Muscle of leg (tissue), 16 donors: ENCODE measurements at places on chromosomes 7 and 10.

DNA sequence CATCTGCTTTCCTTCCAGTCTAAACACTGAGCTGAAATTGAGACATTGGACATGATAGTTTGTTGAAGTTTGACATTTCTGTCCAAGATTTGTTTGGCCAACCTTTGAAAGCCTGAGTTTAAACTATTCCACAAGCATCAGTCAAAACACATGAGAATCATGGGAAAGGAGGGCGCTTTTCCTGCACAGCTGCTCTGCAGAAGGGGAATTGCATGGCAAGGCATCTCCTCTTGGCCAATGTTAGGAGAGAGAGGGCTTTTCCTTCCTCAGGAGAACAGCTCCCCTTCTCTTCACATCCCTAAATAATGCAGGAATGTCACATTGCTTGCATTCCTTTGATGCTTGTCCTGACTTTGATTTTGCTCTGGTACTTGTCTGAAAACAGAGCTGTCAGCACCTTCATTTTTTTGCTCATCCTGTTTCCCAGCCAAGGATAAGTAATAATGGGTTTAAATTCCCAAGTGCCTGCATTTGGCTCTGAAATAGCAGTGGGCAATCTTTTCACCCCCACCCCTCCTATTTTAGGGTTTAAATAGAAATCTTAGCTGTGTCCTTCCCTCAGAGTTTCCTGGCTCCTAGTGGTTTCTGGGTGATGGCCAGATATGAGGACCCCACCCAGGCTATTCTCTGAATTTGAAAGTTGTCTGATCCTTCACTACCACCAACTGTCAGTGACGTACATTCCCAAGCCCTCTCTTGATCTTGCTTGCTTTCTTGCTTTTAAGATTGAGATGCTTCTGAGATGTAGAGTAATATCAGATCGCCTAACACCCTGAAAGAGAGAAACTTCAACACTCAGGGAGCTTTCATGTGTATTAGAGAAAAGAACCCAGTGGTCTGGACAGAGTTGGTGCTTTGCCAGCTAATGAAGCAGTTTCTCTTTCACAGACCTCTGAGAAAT, 75.2 kb upstream of the NPVF start:
- peak; percentile 93 for DNase-seq

- DNase-seq = peak; percentile 33
Observed at GRCh38 chr7:155590215-155591018, 44.1 kb upstream of the CNPY1 start.

GRCh38 chr10:2165771-2166460, 428.6 kb upstream of the ADARB2 start:
- peak; percentile 36 for DNase-seq

GRCh38 chr10:77106676-77107075, 530.9 kb downstream of the KCNMA1 start:
- peak; percentile 54 for DNase-seq

GRCh38 chr10:127882801-127883459, 9.8 kb downstream of the CLRN3 start:
- DNase-seq = no peak

DNA sequence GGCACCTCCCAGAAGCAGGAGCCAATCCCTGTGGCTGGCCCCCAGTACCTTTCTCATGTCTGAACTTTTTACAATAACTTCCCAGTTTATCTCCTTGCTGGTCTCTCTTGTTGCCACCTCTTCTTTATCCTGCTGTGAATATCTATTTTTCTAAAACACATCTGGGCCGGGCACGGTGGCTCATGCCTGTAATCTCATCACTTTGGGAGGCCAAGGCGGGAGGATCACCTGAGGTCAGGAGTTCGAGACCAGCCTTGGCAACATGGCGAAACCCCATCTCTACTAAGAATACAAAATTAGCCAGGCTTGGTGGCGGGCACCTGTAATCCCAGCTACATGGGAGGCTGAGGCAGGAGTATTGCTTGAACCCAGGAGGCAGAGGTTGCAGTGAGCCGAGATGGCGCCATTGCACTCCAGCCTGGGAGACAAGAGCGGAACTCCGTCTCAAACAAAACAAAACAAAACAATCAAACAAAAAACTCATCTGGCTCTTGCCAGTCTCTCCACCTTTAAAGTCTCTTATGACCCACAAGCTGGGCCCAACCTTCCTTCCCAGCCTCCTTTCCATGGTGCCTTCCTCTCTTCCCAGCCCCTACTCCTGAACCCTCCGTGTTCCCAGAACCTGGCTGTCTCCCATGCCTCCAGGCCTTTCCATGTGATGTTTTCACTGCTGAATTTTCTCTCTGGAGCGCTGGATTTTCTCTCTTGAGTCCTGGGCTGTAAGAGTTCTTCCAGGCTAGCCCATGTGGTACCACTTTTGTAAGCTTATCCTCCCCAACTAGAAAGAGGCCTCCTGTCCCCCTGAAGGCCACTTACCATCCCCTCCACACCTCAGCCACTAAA, 51.3 kb downstream of the HIP1 start:
- no peak for DNase-seq

DNA sequence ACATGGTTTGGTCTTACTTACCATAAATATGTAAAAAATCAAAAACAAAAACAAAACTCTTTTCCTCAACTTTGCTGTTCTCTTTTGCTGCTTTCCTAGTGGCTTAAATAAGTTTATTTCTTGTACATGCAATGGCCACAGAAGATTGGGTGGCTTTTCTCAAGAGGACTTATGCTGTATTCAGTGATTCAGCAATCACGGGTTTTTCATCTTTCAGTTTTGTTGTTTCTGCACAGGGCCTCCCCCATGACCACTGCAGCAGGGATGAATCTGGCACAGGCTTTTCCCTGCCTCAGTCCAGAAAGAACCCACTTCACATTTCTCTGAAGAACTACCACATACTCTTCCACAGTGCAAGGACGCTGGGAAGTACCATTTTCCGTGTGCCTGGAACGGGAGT, 355.0 kb downstream of the RNLS start:
- DNase-seq = no peak

DNA sequence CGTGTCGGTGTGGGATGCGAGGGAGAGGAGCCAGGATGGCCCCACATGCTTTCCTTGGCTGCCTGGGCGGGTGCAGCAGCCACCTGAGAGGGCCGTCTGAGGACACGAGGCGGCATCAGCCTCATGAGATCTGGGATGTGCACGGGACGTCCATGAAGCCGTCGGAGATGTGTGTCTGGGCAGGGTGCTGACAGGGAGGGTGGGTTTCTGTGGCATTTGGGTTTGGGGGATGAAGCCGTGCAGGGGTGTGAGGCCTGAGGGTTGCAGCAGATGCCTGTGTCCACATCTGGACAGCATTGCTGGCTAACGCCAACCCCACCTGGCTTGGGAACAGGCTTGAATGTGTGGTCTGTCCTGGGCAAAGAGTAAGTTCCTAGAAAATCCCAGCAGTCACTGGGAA, 179.5 kb downstream of the DNAJB6 start:
- DNase-seq = no peak

DNA sequence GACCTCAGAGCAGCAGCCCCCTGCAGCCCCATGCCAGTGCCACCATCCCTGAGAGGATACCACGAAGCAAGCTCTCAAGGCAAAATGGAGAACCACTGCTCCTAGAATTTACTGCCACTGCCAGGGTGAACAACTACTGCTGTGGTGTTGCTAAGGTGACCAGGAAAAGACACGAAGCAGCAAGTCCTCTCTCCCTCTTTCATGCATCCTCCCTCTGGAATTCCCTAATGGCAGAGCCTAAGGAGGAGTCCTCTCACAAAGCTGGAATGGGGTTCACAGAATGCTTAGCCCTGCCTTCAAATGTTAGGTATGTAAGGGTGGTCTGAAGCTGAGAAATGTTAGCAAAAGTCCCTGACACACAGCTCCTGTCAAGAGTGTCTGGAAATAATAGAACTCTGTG, 35.8 kb upstream of the NPSR1 start:
- no peak for DNase-seq

DNA sequence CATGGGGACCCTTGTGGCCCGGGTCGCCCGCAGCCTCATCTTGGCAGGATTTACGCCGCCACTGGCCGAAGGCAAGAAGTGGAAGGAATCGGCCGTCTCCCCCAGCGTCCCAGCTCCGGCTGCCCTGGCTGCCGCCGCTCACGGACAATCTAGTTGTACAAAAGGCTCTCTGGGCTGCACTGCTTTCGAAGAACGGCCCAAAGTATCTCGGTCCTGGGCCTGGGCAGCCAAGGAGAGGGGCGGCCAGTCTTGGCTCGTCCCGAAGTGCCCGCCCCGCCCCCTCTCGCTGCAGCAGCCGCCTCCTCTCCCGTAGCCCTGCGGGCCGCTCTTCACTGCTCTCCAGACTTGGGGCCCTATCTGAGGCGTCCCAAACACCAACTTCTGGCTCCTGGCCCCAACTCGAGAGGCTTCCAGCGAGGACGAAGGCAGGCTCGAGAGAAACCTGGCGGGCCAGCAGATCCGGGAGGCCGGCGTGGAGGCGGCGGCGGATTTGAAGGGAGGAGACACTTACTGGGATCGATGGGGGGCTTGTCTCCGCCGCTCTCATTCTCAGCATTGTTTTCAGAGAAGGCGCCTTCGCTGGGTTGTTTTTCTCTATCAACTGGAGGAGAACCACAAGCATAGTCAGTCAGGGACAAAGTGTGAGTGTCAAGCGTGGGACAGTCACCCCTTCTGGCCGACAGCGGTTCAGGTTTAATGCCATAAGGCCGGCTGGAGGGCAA, 809 bp downstream of the HOXA9 start:
- peak; percentile 72 for DNase-seq

DNA sequence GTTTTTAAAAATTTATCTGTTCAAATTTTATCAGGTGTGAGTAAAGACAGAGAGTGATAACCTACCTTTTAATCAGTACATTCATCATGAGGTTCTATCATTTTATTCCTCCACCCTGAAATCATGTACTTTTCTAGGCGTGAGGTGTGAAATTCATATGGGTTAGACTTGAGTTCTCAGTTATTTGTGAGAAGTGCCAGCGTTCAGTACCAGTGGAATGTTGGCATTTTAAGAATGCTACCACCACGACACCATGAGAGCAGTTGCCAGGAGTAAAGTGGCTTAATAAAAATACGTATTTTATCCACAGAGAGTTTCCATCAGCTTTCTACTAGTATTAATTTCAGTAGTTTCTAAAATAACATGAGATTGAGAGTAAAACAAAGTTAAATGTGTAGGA, 104.1 kb upstream of the FERD3L start:
- no peak for DNase-seq

DNA sequence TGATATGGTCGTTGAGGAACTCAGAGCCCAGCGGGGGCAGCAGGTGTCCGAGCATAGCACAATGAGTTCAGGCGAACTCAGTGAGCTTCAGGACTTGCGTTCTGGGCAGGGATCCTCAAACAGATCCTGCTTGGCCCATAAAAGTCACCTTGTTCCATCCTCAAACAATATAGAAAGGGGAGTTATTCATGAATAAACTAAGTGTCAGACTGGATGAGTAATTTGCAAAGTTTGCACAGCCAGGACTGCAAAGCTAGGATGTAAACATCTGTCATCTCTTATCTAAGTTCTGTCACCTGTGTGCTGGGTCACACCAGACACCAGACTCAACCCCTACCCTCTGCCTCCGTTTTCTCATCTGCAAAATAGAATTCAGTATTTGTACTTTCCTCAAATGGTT, 58.0 kb upstream of the PFKP start:
- no peak for DNase-seq

DNA sequence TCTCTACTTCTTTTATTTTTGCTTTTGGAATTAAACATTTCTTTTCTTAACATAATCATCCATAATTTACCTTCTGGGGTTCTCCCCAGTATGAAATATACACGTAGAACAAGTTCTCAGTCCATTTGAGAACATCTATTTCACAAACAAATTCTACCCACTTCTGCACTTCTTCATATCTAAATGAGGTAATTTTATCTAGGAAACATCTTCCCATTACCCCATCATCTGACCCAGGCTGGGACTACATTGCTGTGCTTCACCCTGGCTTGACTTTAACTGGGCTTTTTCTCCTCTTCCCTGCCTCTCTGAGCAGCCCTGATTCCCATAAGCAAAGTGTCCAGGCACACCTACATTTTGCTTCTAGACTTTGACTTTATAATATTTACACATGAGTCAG, 43.3 kb upstream of the AMPH start:
- DNase-seq = no peak

DNA sequence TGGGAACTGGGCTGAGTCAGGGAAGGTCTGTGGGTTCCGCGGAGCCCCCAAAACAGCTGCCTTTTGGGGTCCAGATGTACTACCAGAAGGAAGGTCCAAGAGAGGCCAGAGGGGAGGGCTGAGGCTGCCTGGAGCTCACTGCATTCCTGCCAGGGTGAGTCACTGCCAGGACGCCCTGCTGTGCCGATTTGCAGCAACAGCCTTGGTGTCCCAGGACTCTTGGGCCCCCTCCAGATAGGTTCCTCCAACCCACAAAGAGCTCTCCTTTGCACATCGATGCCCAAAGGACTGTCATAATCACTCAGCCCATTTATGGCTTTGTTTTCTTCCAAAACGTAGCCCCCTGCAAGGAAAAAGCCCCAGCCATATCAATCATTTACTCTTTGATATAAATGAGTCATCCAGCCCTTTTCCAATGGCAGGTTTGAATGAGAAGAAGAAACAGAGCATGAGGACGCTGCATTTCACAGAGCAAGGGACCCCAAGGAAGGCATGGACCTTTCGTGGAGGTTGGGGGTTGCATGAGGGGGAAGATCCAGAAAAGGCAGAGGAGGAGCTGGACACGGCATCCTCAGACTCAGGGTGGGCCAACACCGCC, 32.2 kb upstream of the COL13A1 start:
- peak; percentile 16 for DNase-seq

DNA sequence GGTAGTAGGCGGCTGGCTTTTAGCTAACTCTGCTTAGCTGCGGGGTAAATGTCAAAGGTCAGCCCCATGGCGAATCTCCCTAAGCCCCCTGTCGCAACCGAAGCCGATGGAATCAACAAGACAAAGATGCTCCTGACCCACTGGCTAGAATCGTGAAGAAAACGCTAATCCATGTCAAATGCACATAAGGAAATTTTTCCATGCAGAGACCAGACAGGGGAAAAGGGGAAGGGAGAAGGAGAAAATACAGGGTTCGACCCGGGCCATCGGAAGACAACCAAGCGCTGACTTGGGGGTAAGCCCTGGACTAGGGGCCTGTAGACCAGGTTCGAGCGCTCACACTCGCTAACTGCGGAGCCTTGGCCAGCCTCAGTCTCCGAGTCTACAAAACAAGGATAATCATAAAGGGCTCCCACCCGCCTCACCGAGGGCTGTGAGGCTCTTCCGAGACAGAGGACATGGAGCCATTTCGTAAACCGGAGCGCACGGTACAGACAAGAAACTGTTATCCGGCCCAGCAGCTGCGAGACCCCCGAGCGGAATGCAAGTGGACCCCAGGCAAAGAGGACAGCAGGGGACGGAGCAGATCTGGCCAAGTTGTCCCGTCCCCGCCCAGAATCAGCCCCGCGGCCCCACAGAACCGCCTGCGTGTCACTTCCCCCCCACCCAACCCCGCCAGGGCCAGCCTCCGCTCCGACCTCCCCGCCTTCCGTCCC, 507 bp downstream of the SAR1A start:
- peak; percentile 38 for DNase-seq

DNA sequence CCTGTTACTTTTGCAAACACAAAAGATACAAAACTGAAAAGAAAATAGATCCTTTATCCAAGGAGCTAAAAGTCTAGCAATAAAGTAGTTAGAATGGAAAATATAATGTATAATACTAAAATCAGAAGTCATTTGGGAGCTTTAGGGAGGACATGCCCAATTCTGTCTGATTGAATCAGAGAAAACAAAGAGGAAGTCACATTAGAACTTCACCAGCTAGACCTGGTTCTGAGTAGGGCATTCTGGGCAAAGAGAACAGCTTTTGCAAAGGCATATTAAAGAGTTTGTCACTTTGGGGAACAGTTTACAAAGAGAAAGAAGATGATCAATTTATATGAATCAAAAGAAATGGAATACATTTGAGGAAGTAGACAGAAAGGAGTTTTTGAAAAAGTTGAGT, 107.0 kb upstream of the PRSS1 start:
- DNase-seq = no peak
